ENCODE measurements at places on chromosomes 4 and X.

GRCh38 chr4:47194036-47194737 is 162.8 kb downstream of the GABRB1 start:
- no peak for DNase-seq

- no peak for DNase-seq
Observed at GRCh38 chrX:77167993-77168392, 279.2 kb upstream of the FGF16 start.

DNA sequence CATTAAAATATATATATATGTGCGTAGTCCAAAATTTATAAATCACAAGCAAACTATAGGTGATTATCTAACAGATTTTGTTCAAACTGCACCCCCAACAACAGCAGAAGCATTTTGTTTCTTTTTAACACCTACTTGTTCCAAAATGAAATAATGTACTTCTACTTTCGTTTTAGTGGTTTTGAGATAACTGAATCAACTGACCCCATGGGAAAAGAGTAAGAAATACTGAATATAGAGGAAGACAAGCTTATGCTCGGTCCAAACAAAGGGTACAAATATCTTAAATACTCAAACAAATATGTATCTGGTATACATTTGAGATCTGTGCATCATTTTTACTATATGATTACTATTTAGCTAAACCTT is 22.4 kb downstream of the MAP7D3 start:
- DNase-seq, result no peak

- no peak for DNase-seq
Observed at GRCh38 chr4:184953971-184954370, 64.3 kb upstream of the HELT start.

DNA sequence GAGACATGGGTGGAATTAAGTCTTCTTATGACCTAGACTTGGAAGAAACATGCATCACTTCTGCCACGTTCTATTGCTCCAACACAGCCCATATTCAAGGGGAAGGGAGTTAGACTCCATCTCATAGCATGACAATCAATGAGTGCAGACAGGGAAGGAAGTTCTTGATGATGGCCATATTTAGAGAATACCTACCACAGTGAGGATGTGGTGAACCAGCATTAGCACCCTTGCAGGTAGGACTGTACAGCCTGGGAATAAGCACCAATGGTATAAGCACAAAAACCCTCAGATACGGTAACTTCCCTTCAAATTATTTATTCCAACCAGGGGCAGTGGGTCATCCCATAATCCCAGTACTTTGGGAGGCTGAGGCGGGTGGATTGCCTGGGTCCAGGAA is 29.8 kb downstream of the PAGE2 start:
- DNase-seq, result no peak
